Bronchial epithelial cell (primary cell): ENCODE measurements at places on chromosomes 1 and 21. TPM values are rescaled to one million over a fixed set of nuclear protein-coding genes. Genes with fewer than 3 reads are reported as not detected.
A peak's percentile ranks its signal among the peaks of the same experiment; 100 is the strongest.

- peak; percentile 63 for DNase-seq
These were observed 16.3 kb upstream of the ERVH48-1 start for GRCh38 chr21:42941696-42942085.

NFASC gene
- 0.53 and 1.0 TPM in 2 replicates for total RNA-seq

KRTAP21-2 gene
- total RNA-seq: not detected in 2 replicates

GRCh38 chr1:201528631-201529252 is 10.2 kb upstream of the NAV1 start:
- DNase-seq: peak; percentile 39

GRCh38 chr1:158199849-158200248 is 19.2 kb downstream of the CD1D start:
- peak; percentile 69 for DNase-seq

GRCh38 chr1:17447501-17447992 is 8.1 kb upstream of the RCC2 start:
- no peak for DNase-seq

NIPAL3 gene
- total RNA-seq: 21.8 and 35.8 TPM in 2 replicates

DNA sequence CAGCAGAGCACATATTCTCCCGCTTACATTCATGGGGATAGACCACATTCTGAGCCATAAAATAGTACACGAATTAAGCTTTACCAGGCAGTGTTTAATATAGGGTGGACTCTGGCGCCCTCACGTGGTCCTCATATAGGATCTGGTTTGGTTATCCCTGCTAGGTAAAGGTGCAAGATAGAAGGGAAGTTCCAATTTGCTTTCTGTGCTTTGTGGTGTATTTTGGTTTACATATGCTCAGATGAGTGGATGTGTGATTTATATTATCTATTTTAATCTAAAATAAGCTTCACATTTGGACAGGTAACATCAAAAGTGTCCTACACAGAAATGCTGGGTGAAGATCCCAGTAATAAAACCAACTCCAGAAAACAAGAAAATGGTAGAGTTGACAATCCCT is 3.6 kb downstream of the CR1 start:
- DNase-seq: peak; percentile 65

DNA sequence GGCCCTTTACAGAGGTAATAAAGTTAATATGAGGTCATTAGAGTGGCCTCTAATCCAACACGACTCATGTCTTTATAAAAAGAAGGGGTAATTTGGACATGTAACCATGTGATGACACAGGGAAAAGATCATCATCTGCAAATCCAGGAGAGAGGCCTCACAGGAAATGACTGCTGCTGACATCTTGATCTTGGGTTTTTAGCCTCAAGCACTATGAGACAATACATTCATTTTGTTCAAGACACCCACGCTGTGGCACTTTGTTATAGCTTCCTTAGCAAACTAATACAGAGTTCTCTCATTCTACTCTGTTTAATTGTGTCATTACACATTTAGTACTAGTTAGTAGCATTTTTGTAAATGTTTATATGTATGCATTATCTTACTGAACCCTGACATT is 64.0 kb upstream of the RUNX1 start:
- peak; percentile 82 for DNase-seq

DNA sequence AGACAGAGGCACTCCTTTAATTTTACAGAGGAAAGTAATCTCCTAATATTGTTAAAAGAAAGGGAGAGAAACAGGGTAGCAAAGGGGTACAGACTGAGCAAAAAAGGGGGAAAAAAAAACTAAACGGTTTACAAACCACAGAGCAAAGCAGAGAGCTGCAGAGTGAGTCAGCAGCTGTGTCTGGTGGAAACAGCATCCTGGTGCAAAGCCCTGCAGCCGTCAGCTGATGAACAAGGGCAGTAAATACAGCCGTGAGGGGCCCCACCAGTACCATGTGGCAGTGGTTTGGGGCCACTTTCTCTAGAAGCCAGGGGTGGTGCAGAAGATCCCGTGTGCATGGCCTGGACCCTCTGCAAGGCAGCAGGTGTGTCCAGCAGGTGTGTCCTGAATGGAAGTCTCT is 111.3 kb downstream of the ERG start:
- peak; percentile 12 for DNase-seq

- peak; percentile 96 for DNase-seq
These were observed 181.0 kb downstream of the DHRS3 start for GRCh38 chr1:12436817-12437599.

GRCh38 chr1:36328713-36329112 is 5.3 kb upstream of the EVA1B start:
- DNase-seq: peak; percentile 21

ALX3 gene
- total RNA-seq: not detected in 2 replicates

DNA sequence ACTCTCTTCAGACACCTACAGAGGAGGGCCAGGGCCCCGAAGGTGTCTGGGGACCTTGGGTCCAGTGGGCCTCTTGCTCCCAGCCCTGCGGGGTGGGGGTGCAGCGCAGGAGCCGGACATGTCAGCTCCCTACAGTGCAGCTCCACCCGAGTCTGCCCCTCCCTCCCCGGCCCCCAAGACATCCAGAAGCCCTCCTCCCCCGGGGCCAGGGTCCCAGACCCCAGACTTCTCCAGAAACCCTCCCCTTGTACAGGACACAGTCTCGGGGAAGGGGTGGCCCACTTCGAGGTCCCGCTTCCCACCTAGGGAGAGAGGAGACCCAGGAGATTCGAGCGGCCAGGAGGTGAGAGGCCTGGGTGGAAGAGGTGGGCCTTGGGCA is 3.7 kb downstream of the ADAMTSL4 start:
- DNase-seq: no peak

PGLYRP3 gene
- total RNA-seq: 0.53 and 4.6 TPM in 2 replicates

- DNase-seq: no peak
These were observed 507.1 kb downstream of the SMYD3 start for GRCh38 chr1:245999697-246000637.

DNA sequence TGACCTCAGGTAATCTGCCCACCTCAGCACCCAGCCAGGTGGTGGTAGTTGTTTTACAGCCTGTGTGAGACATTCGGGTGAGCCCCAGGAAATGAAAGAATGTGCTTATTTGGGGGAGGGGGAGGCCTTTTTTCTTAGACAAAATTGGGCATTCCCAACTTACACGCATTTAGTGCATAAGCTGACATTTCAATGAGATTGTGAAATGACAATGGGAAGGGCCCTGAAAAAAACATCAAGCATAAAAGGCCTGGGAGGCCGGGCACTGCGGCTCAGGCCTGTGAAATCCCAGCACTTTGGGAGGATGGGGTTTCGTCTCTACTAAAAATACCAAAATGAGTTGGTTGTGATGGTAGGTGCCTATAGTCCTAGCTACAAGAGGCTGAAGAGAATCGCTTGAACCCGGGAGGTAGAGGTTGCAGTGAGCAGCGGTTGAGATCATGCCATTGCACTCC is 5.0 kb downstream of the GAS5 start:
- no peak for DNase-seq

DNA sequence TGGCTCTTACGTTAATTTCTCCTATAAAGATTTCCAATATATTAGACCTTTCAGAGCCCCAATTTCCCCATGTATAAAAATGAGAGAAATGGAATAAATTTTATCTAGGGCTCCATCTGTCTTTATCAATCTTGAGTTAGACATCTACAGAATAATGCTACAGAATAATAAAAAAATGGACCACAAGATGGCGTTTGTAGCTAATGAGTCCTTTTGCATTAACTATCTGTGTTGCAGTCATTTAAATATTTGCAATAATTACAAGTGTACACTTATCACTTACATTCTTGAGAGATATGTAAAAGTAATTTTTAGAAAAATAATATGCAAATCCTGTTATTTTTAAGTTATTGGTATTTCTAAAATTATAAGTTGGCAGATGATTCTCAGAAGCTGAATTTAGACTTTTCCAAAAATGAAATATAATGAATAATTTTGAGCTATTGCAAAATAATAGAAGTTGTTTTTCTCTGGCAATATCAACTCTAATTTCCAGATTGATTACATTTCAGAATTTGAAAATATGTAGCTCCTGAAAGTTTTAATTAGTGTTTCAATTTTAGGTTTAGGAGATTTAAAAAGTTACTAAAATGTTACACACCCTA is 87.7 kb downstream of the SNX7 start:
- peak; percentile 49 for DNase-seq

GRCh38 chr1:12502336-12503109 is 115.5 kb downstream of the DHRS3 start:
- DNase-seq: no peak

- no peak for DNase-seq
These were observed at the start of gene OLIG2 for GRCh38 chr21:33025489-33026442. OLIG2 (plus strand) TSS chr21:33025935; CDS start chr21:33026863, 928 bp downstream.

GRCh38 chr1:64312431-64312830 is 109.0 kb downstream of the UBE2U start:
- no peak for DNase-seq

DNA sequence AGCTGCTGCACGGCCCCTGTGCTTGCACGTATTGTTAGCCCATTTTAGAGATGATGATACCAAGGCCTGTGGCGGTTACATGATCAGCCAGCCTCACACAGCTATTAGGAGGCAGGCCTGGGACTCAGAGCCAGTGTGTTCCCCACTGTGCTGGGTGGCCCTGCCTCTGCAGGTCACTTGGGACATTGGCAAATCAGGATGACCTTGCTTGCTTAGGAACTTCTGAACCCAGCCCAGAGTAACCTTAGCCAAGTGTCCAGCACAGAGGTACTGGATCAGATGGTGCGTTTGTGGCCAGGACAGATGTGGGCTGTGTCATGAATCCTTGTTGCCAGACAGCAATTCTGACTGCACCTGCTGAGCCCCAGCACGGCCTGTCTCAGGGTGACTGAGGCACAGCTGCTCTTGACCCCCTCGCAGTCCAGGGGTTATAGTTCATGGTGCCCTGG is 28.1 kb downstream of the LDLRAP1 start:
- no peak for DNase-seq

GRCh38 chr1:226875641-226876295 is 5.4 kb downstream of the PSEN2 start:
- DNase-seq: peak; percentile 82

DNA sequence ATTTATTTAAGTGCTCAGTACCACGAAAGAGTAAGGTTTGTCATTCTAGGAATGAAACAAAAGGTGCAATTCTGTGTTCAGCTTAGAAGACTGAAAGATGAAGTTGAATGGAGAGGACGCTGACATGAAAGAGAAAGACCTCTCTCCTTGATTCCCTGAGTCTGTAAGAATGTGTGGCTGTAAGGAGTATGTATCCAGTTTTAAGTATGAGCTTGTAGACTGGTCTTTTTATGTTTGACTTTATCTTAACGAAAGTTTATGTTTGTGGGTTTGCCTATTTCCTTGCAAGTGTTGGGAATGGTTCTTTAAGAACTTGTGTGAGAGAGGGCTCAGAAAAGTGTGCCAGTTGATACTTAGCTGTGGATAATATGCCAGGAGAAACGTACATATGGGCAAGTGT is 1.4 kb downstream of the CHD1L start:
- DNase-seq: peak; percentile 8

- no peak for DNase-seq
These were observed 175.7 kb downstream of the VPS13D start for GRCh38 chr1:12405325-12406210.

GRCh38 chr1:67612788-67613241 is 72.2 kb upstream of the GADD45A start:
- no peak for DNase-seq

DNA sequence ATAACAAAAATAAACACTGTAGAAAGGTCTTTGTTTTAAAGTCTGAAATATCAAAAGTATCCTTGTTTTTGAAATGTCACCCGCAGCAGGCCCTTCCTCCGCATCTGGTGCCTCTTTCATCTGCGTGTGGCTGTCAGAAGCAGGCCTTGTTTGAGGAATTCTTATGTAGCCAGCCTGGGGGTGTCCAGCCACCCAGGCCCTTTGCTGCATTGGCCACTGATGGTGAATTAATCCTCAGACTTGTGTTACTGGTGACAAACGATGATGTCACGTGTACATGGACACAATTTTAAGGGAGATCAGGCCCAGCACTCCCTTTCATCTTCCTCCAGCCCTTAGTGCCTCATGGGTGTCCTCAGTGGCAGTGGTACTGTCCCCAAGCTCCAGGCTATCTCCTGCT is 208.0 kb upstream of the GALNT2 start:
- DNase-seq: no peak

PIGK gene
- total RNA-seq: 14.3 and 17.4 TPM in 2 replicates

GRCh38 chr1:19582318-19582717 is 61.8 kb upstream of the NBL1 start:
- DNase-seq: peak; percentile 61

GRCh38 chr1:55931081-55931940 is 648.1 kb downstream of the PLPP3 start:
- peak; percentile 67 for DNase-seq

LAPTM5 gene
- total RNA-seq: under 0.01 TPM in 2 replicates

DNA sequence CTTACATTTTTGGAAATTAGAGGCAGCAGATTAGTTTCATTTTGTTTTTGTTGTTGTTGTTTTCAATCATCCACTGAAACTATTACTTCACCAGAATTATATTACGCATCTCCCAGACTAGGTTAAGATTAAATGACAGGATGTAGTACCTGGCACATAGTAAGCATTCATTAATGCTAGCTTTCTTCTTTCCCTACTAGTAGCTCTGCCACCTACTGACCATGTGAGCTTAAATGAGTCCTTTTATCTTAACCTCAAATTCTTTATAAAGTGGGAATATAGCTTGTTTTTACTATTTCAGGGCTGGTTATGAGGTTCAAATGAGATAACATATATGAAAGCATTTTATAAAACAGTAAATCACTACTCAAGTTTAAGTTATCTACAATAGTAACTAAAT is 10.2 kb upstream of the ASPM start:
- peak; percentile 26 for DNase-seq

GRCh38 chr1:9561429-9561828 is 22.2 kb downstream of the SLC25A33 start:
- peak; percentile 93 for DNase-seq

INSRR gene
- not detected in 2 replicates for total RNA-seq

- no peak for DNase-seq
These were observed 37.9 kb downstream of the WNT4 start for GRCh38 chr1:22104865-22105437.

DNA sequence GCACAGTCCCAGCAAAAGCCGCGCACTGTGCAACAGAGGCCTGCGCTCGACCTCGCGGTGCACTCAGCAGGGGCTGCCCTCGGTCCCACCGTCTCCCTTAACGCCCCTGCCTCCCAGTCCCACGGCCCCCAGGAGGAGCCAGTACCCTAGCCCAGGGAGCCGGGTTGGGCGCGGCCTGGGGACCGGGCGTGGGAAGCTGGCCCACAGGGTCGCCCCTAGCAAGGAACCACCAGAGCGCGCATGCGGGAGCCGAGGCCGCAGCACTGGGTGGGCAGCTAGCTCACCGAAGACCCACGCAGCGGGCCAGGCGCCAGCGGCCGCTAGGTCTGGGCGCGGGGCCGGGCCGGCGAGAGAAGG is 21.6 kb upstream of the ZNF678 start:
- DNase-seq: no peak

GRCh38 chr1:194658090-194658439 is 1471.7 kb upstream of the B3GALT2 start:
- DNase-seq: peak; percentile 51

GRCh38 chr1:152513081-152513480 is 1.2 kb upstream of the CRCT1 start:
- peak; percentile 41 for DNase-seq
